NCI-H1436 treated with DMSO at 0.1 percent for 48 hours (cell line): ENCODE measurements at places on chromosomes 7 and 10.

GRCh38 chr10:7100032-7100702 is 310.7 kb downstream of the SFMBT2 start:
- DNase-seq: no peak

- DNase-seq: no peak
These were observed 22.1 kb upstream of the PRKG1 start for GRCh38 chr10:51052163-51052562.

DNA sequence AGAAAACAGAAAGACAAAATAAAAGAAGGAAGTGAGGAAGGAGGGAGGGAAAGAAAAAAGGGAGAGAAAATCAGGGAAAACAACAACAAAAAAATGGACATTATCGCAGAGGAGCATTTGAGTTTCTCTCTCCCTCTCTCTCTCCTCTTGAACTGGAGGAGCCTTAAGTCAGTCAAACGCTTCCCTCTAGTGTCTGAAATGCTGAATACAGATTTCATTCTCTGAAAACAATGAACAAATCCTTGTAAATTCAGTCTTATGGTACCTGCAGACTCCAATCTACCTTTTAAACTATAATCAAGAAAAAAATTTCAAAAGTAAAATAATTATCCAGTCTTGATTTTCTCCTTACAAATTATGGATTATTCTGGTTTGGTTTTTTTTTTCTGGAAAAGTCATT is 89.2 kb upstream of the PFKP start:
- DNase-seq: peak; percentile 46

GRCh38 chr7:22809902-22810642 is 12.6 kb downstream of the TOMM7 start:
- no peak for DNase-seq

- no peak for DNase-seq
These were observed 49.9 kb upstream of the CAMK2B start for GRCh38 chr7:44375236-44375699.

DNA sequence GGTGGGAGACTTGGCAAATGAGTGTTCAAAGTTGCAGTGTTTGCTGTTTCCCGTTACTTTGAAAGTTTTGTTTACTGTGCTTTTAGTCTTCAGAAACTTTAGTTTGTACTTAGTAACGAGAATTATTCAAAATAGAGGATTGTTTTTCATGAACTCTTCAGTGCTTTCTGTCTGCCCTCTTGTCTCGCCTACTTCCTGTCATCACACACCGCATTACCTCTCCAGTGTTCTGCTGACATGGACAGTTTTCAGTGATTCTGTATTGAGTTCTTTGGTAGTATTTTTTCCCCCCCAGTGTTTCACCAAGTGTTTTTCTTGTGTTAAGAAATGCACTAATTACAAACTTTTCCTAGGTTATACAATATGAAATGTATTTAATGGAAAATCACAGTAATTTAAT is 207.0 kb downstream of the MLLT10 start:
- no peak for DNase-seq

DNA sequence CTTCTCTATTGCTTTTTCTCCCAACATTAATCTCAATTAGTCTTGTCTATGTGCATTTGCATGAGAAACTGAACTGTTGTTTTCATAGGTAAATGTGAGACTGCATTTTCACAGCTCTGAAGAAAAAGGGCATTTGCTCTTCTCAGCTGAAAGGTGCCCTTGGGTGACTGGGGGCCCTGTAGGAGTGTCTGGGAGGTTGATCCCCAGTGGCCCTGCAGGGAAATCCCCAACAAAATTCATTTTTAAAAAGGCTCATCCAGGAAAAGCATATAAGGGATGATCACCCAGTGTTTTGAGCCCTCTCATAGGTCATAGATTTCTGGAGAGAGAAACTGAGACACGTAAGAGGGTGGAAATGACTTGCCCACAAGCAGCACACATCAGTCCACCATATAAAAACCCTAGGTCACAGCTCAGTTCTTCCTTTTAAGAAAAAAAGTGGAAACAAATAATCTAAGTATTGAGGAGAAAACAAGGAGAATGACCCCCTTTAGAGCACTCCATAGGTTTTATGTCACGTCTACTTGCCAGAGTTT is 190.3 kb upstream of the AHR start:
- no peak for DNase-seq

GRCh38 chr10:91707236-91707635 is 74.4 kb upstream of the PPP1R3C start:
- DNase-seq: no peak

DNA sequence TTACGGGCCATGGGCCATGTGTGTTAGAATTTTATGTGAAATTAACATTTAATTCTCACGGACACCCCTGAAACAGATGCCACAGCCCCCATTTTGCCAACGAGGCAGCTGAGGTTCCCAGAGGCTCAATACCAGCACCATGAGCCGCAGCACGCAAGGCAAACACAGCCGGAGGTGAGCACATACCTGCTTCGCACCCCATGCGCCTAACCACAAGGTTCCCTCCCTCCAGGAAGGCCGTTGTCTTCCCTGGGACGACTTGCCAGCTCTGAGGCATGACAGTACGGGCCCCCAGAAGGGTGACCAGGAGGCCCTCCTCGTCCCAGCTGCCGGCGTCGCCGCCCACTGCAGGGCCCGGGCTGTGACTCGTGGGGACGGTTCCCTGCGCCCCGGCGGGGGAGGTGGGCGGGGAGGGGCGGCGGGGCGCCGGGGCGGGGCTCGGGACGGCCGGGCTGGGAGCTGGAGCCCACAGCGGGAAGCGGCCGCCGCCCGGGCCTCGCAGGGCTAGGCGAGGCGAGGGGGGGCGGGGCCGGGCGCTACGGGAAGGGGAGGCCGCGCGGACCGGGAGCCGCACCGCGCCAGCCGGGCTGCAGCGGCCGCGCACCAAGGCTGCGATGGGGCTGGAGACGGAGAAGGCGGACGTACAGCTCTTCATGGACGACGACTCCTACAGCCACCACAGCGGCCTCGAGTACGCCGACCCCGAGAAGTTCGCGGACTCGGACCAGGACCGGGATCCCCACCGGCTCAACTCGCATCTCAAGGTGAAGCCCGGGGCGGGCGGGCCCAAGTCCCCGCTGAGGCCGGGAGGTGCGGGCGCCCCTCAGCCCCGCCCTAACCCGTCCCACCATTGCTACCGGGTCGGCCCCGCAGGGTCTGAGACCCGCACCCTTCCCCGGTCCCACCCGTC is at the start of gene CAV2:
CAV2 (plus strand) TSS at position 571 of the 910 bp plus-strand sequence; CDS start at position 615, 44 bp downstream.
- DNase-seq: no peak

- no peak for DNase-seq
These were observed 721 bp downstream of the CCNJ start for GRCh38 chr10:96043893-96044715.

DNA sequence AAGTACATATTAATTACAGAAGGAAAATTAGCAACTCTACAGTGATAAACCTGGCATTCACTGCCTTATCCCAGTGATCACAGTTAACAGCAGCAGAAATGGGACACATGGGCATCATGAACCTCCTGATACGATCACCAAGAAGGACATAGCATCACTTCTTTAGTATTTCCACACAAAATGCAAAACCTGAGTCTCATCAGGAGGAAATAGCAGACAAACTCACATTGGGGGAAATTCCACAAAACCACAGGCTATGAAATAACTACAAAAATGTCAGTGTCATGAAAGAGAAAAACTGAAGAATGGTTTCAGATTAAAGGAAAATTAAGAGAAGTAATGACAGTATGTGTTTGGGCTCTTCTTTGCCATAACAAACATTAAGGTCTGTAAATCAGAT is 12.0 kb upstream of the PURB start:
- DNase-seq: no peak

DNA sequence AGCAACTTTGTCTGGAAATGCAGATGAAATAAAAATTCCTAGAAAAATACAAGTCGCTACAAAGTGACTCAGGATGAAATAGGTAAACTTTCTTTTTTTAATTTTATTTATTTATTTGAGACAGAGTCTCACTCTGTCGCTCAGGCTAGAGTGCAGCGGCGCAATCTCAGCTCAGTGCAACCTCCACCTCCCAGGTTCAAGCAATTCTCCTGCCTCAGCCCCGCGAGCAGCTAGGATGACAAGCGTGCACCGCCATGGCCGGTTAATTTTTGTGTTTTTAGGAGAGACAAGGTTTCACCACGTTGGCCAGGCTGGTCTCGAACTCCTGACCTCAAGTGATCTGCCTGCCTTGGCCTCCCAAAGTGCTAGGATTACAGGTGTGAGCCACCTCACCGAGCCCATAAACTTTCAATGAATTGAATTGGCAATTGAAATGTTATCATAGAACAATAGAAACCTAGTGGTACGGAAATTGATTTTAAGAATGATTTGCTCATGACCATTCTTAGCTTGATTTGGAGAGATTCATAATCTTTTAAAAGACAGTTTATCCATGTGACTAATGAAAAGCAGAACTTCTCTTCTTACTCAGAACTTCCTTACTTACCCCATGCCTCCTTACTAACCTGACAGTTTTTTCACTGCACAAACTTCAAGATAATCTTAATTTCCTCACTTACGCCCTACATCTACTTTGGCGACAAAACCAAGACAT is 161.7 kb downstream of the FAM107B start:
- DNase-seq: no peak

GRCh38 chr10:62422068-62422590 is 48.0 kb downstream of the ZNF365 start:
- no peak for DNase-seq

GRCh38 chr10:86958901-86959736 is 720 bp downstream of the SNCG start:
- DNase-seq: no peak

GRCh38 chr10:43252783-43253341 is 14.0 kb downstream of the RASGEF1A start:
- no peak for DNase-seq
